Left hindlimb (tissue), 1 donor: ENCODE measurements at places on chromosomes 13 and 19.

DNA sequence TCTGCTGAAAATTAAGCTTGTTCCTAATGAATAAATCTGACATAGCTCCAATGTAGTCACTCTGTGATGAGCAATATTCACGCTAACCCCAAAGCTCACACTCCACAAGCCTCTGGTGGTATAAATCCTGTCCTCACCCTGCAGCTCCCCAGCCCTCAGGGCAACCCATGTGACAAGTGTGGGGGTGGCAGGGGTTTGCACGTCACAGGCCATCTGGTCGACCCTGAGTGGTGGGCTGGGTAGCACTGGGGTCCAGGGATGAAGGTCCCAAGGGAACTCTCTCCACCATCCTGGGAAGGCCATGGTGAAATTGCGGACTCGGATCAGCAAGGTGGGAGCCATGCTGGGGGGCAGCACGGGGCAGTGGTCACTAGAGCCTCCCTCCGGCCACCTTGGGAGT, 100.0 kb upstream of the SOX1 start:
- DNase-seq, result no peak

- DNase-seq, result no peak
Observed at GRCh38 chr13:49457221-49457620, 13.1 kb downstream of the SETDB2 start.

DNA sequence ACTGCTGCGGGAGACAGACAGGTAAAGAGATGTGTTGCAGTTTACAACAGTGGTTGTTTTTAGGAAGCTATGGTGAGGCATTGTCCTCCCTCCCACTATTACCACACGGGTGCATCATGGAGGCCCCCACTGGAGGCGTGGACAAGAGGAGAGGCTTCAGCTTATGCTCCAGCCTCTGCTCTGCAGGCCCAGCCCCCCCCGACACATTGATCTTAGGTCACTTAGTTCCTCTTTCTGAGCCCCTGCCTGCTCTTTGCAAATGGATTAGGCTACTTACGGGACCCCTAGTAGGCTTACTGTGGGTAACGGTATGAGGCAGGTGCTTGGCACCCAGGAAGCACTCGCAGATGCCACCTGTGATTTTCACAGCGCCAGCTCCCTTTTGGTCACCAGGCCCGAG, 123.9 kb downstream of the SLC7A1 start:
- no peak for DNase-seq

DNA sequence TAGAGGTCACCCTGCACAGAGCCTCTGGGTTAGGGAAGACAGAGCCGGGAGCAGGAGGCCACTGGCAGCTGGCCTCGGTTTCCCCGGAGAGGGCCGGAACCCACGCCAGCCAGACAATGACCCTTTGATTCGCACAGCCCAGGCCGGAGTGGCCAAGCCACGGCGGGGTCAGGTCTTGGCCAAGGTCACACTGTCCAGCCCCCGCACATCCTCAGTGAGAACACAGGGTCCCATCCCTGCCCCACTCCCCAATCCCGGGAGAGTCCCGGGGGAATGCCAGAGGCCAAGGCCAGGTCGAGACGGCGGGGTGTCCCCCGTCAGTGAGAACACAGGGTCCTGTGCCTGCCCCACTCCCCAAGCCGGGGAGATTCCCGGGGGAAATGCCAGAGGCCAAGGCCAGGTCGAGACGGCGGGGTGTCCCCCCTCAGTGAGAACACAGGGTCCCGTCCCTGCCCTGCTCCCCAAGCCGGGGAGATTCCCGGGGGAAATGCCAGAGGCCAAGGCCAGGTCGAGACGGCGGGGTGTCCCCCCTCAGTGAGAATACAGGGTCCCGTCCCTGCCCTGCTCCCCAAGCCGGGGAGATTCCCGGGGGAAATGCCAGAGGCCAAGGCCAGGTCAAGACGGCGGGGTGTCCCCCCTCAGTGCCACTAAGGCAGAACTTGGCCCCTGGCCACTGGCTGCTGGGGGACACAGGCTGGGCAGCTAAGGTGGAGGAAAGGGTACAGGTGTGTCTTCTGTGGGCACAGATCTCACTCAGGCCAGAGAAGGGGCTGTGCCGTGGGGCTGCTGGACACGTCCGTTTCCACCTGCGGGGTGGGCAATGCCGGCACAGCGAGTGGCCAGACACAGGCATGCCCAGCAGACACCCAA, 1.7 kb upstream of the FSTL3 start:
- no peak for DNase-seq

DNA sequence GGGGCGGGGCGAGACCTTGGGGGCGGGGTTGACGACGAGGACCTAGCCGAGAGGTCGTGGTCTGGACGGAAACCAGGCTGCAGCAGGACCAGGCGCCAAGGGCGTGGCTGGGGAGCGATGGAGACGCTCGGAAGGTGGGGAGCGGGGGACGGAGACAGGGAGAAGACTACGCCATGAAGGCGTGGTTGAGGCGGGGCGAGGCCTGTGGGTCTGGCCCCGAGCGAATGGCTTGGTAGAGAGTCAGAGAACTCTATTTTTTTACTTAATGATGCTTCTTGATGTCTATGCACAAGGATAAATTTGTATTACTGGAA, 674 bp upstream of the FBXL12 start:
- DNase-seq, result no peak

GRCh38 chr19:43457809-43458208, 7.6 kb downstream of the LYPD3 start:
- DNase-seq, result no peak

GRCh38 chr19:4229179-4229931, at the start of gene EBI3:
Gene EBI3 (plus strand): TSS chr19:4229523. CDS start chr19:4229551, 28 bp downstream.
- no peak for DNase-seq

- no peak for DNase-seq
Observed at GRCh38 chr19:30374865-30375552, 2.8 kb downstream of the ZNF536 start.

- DNase-seq, result no peak
Observed at GRCh38 chr19:1867349-1867724, 4.0 kb upstream of the KLF16 start.

DNA sequence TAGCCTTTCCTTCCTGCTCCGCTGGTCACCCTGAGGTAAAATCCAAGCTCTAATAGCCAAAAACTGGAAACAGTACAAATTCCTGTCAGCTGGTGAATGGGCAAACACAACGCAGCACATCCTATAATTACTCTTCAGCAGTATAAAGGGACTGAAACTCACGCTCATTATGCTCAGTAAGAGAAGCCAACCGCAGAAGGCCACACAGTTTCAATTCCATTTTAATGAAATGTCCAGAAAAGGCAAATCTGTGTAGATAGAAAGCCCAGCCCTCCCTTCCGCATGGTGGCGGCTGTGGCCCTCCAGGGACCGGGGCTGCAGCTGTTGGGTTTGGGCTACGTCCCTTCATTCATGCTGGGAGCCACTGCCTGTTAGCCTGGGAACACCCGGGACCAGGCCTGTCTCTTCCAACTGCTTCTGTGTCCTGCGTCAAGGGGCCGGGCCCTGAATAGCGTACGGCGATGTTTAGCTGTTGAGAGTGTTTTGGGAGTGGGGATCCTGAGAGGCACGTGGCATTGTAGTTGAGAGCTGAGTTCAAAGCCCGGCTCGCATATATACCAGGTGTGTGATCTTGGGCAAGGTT, 23.5 kb downstream of the NKPD1 start:
- DNase-seq, result peak; percentile 73

DNA sequence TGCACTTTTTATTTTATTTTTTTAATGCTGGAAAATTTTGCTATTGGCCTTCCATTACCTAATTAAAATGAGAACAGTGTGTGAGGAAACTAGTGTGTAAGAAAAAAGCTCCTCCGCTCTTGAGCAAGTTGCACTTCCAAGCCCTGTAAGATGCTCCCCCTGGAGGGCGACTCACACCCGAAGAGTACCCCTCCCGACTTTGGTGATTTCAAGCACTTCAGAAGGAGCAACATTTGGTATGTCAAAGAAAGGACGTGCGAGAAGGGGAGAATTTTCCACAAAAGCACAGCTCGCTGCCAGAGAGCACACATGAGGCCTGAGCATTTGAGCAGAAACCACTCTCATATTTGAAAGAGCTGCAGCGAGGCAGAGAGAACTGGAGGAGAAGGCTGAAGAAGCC, 504.4 kb downstream of the FGF9 start:
- no peak for DNase-seq

GRCh38 chr19:55279770-55280643, at the start of gene HSPBP1:
Gene HSPBP1 (minus strand): TSS chr19:55280110. CDS start chr19:55279608, 502 bp downstream.
- DNase-seq, result peak; percentile 95

DNA sequence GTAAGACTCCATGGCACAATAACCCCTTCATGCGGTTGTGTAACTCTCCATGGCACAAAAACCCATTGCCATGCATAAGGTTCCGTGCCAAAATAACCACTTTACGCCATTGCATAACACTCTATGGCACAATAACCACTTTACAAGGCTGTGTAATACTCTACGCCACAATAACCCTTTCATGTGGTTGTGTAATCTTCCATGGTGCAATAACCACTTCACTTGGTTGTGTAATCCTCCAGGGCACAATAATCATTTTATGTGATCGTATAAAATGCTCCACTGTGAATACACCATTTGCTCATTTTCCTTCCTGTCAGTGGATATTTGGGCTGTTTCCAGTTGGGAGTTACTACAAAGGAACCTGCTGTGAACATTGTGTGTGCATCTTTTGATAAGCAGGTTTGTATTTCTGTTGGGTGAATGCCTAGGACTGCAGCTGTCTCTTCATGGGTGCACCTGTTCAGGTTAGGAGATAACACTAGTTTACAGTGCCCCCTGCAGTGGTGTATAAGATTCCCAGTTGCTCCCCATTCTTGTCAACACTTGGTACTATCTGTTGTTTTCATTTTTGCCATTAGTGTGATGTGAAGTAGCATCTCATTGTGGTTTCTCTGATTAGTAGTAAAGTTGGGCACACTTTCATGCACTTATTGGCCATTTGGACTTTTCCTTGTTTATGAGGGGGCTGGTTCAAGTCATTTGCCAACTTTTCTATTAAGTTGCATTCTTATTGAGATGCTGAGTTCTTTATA, 21.1 kb upstream of the ZSCAN18 start:
- DNase-seq, result no peak

GRCh38 chr13:75870397-75870903, 234.3 kb downstream of the LMO7 start:
- DNase-seq, result peak; percentile 67

DNA sequence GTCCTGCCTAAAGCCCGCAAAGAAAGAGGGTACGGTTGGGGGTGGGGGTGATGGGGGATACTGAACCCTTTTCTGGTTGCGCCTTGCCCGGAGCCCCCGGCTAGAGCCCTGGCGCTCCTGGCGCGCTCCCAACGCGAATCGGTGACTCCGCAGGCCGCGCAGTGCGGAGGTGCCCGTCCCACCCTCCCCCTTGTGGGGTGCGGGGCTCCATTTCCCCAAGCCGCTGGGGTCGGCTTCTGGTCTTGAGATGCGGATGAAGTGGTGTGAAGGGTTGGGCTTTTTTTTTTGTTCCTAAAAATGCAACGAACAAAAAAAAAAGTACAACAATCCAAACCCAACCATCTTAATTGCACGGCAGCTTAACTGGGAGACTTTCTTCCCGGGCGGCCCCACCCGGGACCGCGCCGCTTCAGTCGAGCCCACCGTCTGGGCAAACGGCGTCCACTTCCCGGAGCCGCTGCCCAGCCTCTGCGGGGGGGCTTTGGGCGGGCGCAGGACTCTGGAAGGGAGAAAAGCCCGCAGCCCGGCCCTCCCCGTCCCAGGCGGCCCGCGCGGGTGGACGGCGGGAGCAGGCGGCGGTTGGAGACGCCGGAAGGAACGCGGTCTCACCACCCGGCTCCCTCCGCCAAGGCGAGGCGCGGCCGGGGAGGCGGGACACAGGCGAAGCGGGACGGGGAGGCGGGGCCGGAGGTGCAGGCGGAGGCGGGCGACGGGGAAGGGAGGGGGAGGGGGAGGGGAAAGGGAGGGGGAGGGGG, 504 bp upstream of the TRIM13 start:
- peak; percentile 94 for DNase-seq

DNA sequence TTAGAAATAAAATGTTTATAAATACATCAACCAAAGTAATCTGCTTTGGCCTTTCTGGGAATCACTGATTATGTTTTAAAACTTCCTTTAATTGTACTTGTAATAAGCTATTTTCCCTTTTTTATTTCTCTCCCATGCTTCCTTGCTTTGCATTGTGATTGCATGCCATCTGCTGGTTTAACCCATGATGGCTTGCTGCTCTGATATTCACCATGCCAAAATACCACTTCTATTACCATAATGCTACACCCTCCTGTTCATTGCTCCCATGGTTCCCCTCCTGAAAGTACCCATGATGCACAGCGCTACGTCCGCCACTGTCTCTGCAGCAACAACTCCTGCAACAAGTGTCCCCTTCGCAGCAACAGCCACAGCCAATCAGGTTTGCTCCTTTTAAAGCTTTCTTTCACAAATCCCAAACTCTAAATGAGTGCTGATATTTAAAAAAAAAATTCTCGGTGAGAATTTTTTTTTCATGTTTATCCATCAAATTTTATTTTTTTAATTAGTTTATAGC, 67.7 kb upstream of the RAP2A start:
- DNase-seq, result no peak

DNA sequence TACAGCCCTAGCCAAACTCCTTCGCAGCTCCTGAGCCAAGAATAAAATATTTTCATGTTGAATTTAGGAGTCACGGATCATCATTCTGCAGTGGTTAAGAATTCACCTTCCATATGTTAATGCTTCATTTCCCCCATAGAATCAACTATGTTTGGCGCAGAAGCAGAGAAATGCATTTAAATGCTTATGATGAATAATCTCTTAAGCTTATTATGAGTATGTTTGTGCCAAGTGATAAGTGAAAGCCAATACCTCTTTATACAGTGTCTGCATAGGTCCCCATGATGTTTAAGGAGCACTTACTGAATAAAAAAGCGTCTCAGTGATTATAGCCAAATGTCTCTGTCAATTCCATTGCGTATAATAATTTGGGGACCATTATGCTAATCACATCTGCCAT, 32.7 kb upstream of the POMP start:
- no peak for DNase-seq

DNA sequence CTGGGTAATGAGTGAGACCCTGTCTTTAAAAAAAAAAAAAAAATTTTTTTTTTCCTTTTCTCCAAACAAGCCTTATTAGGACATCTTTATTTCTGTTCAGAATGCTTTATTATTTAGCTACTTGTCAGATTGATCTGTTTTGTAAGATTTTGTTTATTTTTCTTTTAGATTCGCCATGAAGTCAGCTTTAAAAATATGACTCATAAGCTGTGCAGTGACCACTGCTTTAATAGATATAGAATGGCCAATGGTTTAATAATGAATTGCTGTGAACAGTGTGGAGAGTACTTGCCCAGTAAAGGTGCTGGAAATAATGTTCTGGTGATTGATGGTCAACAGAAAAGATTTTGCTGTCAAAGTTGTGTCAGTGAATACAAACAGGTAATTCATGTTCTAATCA, 47.7 kb downstream of the ZMYM2 start:
- no peak for DNase-seq

DNA sequence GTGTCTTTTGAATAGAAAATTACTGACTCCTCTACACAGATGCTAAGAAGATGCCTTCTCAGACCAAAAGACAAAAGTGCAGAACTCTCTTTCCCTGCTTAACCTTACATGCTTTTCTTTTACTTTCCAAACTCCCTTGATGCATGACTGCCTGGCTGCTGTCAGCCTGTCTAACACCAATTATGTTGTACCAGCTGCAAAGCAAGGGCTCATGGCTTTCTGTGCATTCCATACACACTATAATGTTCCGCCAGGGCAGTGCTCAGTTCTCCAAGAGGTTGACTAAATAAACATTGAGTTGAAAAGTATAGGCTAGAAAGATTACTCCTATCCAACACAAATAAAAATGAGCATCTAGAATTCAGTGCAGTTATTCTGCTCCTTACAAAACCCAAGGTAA, 330.4 kb upstream of the NBEA start:
- DNase-seq, result peak; percentile 55

- no peak for DNase-seq
Observed at GRCh38 chr13:71017607-71018006, 849.4 kb downstream of the DACH1 start.

- DNase-seq, result no peak
Observed at GRCh38 chr13:20414546-20415305, 110.9 kb downstream of the CRYL1 start.
